ENCODE measurements at places on chromosomes 16 and 17. TPM values are rescaled to one million over a fixed set of nuclear protein-coding genes. Genes with fewer than 3 reads are reported as not detected.

HEATR9 gene
- polyA plus RNA-seq: not detected

C1QTNF8 gene
- polyA plus RNA-seq: not detected

TMC8 gene
- polyA plus RNA-seq: 0.32 TPM

PDK2 gene
- polyA plus RNA-seq: 15.2 TPM

PPL gene
- polyA plus RNA-seq: 2.0 TPM

PRSS27 gene
- 1.2 TPM for polyA plus RNA-seq

GTF3C1 gene
- 47.8 TPM for polyA plus RNA-seq

SLFN14 gene
- polyA plus RNA-seq: not detected

DNA sequence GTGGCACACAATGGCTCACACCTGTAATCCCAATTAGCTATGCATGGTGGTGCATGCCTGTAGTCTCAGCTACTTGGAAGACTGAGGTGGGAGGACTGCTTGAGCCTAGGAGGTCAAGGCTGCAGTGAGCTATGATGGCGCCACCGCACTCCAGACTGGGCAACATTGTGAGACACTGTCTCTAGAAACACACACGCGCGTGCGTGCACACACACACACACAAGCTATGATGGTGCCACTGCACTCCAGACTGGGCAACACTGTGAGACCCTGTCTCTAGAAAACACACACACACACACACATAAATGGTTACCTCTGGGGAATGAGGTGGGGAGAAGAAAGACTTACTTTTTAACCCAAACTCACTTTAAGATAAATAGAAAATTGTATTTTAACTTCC, 16.4 kb downstream of the FBXL20 start:
- DNase-seq: no peak

GRCh38 chr17:13413001-13413400, 188.7 kb downstream of the HS3ST3A1 start:
- no peak for DNase-seq

GRCh38 chr17:56675876-56676660, 82.6 kb downstream of the NOG start:
- no peak for DNase-seq

- peak; percentile 88 for DNase-seq
Observed at GRCh38 chr17:42107597-42108576, 4.6 kb downstream of the DHX58 start.

DNA sequence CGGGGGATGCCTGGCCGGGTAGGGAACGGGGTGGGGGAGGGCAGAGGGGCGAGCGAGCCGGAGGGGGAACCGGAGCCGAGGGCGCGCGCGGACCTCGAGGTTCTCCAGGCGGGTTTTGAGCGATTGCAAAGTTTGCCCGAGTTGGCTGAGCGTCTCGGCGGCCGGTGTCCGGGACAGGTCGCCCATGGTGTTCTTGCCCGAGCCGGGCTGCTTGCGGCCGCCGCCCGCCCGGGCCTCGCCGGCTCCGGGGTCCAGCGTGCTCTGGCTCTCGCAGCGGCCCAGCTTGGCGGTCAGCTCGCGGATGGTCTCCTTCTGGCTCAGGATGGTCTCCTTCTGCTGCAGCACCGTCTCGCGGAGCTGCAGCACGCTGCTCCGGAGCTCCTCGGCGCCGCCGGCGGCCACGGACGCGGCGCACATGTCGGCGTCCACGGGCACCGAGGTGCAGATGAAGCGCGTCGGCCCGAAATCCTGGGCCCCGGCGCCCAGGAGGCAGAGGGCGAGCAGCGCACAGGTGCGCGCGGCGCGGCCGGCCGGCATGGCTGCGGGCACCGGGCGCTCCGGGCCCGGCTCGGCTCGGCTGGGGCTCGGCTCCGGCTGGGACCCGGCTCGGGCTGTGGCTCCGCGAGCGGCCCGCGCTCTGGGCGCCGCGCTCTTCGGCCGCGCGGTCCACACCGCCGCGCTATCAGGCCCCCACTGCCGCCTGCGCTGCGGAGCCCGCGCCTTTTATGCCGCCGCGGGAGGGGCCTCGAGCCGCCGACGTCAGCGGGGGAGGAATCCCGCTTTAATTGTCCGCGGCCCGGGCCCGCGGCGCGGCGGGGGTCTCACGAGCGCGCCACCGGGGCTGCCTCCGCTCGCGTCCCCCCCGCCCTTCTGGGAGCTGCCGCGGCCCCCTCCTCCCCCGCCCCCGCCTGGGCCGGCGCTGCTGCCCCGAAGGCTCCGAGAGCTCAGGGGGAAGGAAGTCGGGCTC, at the start of gene NPTX1:
Gene NPTX1, minus strand, starts transcription at position 698 of the 967 bp plus-strand sequence. Its CDS starts 161 bp downstream, at position 537.
- DNase-seq: peak; percentile 55

DNA sequence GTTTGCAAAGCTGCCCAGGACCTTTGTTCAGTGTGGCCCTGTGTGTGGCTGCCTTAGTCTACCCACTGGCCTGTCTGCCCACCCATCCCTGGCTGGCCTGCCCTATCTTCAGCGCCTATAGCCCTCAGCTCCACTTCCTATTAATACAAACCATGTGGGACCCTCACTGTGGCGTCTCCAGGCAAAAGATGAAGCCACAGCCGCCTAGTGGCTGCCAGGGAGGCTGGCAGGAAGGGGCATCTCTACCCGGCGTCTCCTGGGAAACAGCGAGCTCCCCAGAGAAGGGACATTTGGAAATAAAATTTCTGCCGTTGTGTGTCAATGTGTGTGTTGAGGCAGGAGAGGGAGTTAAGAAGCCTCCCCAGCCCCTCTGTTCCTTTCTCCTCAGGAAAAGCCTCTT, 31.5 kb downstream of the NEUROD2 start:
- DNase-seq: peak; percentile 41

- no peak for DNase-seq
Observed at GRCh38 chr17:67647482-67647881, 70.3 kb upstream of the NOL11 start.

DNA sequence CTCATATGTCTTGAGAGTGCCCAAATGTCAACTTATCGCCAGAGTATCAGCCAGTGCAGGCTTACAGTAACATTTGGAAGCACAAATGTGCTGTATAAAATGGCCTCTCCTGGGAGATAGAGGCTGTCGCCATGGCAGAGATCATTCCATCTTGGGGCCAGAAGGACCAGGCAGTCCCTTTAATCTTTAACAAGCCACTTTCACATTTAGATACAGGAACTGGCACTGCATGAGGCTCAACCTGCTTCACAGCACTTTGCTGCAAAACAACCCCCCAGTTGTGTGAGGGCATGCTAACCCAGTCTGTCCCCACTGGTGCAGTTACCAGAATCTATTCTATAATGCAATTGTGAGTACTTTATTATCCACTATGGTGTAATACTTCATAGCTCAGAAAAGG, 4.7 kb upstream of the RFFL start:
- no peak for DNase-seq

DNA sequence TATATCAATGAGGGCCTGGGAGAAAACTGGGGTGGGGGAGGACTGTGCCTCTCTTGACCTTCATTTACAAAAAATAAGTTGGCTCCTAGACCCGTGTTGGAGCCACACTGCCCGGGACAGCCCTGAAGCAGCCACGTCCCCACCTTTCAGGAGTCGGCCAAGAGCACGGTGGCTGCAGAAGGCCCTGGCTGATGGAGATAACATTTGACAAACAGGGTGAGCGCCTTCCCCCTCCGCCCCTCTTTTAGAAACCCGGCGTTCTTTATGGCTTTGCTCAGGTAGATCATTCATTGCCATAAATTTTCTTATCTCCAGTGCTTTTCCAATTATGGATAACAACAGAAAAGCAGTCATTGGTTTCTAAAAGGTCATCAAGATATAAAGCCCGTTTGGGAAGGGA, 398.1 kb upstream of the TNRC6C start:
- DNase-seq: no peak

DNA sequence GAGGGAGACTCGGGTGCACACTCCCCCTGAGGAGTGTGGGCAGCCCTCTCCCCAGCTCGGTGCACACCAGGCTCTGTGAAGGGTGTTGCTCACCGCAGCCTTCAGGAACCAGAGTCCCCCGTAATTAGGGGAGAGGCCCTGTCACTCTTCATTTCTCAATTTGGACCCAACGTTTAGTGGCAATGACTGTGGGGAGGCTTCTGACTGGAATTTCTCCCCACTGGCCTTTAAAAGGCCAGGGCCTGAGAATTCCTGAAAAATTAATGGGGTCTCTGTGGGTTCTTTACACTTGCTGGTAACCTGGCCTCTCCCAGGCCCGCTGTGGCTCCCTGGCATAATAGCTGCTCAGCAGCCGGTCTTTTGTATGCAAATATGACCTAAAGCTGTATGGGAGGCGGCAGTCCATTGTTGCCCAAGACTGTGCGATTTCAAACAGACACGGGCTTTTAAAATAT, 209.7 kb downstream of the MSI2 start:
- DNase-seq: no peak

DNA sequence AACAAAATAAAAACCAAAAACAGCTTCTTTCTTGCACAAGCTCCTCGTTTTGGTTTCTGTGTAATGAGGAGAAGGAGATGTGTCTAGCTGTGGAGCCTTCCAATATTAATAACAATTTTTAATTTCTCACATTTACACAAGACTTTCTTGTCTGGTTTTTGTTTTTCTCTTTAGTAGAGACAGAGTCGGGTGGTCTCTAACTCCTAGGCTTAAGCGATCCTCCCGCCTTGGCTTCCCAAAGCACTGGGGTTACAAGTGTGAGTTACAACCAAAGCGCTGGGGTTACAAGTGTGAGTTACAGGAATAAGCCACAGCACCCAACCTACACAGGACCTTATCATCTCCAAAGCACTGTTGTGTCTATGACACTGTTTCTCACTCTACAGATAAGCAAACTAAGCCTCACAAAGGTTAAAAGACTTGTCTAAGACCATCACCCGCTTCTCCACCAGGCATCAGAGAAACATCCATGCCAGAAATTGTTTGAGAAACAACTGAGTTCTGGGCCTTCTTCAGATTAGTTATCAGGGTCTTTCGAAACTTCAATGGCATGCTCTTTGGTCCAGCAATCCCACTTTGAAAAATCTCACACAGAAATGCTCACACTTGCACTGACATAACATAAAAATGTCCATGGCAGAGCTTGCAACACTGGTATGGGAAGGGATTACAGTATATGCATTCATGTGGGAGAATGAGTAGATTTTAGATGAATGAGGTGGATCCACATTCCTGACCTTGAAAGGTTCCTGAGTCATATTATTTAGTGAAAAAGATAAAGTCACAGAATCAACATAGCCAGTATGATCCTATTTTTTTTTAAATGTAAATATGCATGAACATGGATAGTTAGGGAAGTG, 3.9 kb downstream of the ABAT start:
- peak; percentile 37 for DNase-seq

- no peak for DNase-seq
Observed at GRCh38 chr17:67364847-67365737, 1.3 kb downstream of the PSMD12 start.

- DNase-seq: no peak
Observed at GRCh38 chr16:30010844-30011713, at the start of gene DOC2A. TSS of gene DOC2A (minus strand) at chr16:30011027. CDS start at chr16:30010222, 805 bp downstream.

- DNase-seq: peak; percentile 97
Observed at GRCh38 chr17:29240968-29241963, 5.4 kb upstream of the CRYBA1 start.

GRCh38 chr16:65037556-65037955, 84.3 kb downstream of the CDH11 start:
- no peak for DNase-seq

GRCh38 chr16:50681021-50681885, at the start of gene SNX20:
TSS of gene SNX20 (minus strand) at chr16:50681312. CDS start at chr16:50677526, 3,786 bp downstream.
- no peak for DNase-seq

GRCh38 chr16:80084614-80085013, 456.2 kb upstream of the DYNLRB2 start:
- peak; percentile 75 for DNase-seq

GRCh38 chr17:33981711-33982601, 273.1 kb upstream of the CCL2 start:
- DNase-seq: no peak

- peak; percentile 69 for DNase-seq
Observed at GRCh38 chr16:89442990-89443726, 47.2 kb downstream of the ANKRD11 start.

- no peak for DNase-seq
Observed at GRCh38 chr17:38672788-38673706, 1.7 kb downstream of the EPOP start.

- DNase-seq: no peak
Observed at GRCh38 chr17:50842506-50843149, 7.2 kb downstream of the WFIKKN2 start.

- DNase-seq: peak; percentile 95
Observed at GRCh38 chr17:29591737-29592608, 959 bp upstream of the ANKRD13B start.

Data from A549 (cell line).